Endothelial cell of coronary artery (primary cell): ENCODE measurements at places on chromosomes 3 and 15. TPM values are rescaled to one million over a fixed set of nuclear protein-coding genes. Genes with fewer than 3 reads are reported as not detected.

SH3GL3 gene
- total RNA-seq, result under 0.01 TPM in 1 of 2 replicates, not detected in the other

C2CD4A gene
- 0.94 and 1.5 TPM in 2 replicates for total RNA-seq

EIF4G1 gene
- total RNA-seq, result 359 and 457 TPM in 2 replicates

CDCP1 gene
- 3.3 and 5.1 TPM in 2 replicates for total RNA-seq

C2CD4B gene
- 18.5 and 38.2 TPM in 2 replicates for total RNA-seq

SPATA12 gene
- total RNA-seq, result 0.09 and 0.18 TPM in 2 replicates

CRYGS gene
- total RNA-seq, result 0.99 and 2.2 TPM in 2 replicates

GABRR3 gene
- total RNA-seq, result not detected in 2 replicates

THBS1 gene
- 4,816 and 7,438 TPM in 2 replicates for total RNA-seq

MNS1 gene
- total RNA-seq, result 0.28 and 0.90 TPM in 2 replicates

CEP97 gene
- total RNA-seq, result 9.6 and 9.7 TPM in 2 replicates

PPM1L gene
- total RNA-seq, result 0.94 and 1.2 TPM in 2 replicates

B4GALT4 gene
- total RNA-seq, result 5.8 and 19.1 TPM in 2 replicates

ZPLD1 gene
- under 0.01 and 0.09 TPM in 2 replicates for total RNA-seq

IGDCC3 gene
- total RNA-seq, result not detected in 2 replicates

POPDC2 gene
- 0.09 TPM in 2 replicates for total RNA-seq
